ENCODE measurements at places on chromosomes 1 and 21.

GRCh38 chr1:218357211-218357892, 12.2 kb downstream of the TGFB2 start:
- no peak for DNase-seq

GRCh38 chr21:22191581-22191980, 1193.4 kb downstream of the NCAM2 start:
- DNase-seq, result no peak

- DNase-seq, result no peak
Observed at GRCh38 chr1:30572192-30572591, 151.2 kb downstream of the MATN1 start.

DNA sequence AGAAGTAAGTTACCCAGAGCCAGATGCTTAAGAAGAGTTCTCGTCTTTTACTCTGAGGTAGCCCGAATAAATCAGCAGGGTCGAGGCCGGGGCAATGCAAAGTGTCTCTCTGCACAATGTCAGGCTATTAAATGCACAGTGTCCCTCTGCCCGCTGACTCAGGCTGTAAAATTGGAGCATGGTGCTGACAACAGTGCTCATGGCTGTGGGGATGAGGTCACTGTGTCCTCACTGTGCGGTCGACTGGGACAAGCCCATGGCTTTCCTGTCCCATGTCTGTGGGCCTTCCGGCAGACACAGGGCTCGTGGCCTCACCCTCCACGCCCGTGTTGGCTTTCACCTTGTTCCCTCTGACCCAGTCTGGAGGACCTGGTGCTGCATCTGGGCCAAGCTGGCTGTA, 14.6 kb upstream of the SLC2A1 start:
- DNase-seq, result no peak

GRCh38 chr1:29732453-29732852, 496.1 kb downstream of the PTPRU start:
- no peak for DNase-seq

GRCh38 chr1:47186267-47187185, 3.3 kb downstream of the PDZK1IP1 start:
- no peak for DNase-seq

DNA sequence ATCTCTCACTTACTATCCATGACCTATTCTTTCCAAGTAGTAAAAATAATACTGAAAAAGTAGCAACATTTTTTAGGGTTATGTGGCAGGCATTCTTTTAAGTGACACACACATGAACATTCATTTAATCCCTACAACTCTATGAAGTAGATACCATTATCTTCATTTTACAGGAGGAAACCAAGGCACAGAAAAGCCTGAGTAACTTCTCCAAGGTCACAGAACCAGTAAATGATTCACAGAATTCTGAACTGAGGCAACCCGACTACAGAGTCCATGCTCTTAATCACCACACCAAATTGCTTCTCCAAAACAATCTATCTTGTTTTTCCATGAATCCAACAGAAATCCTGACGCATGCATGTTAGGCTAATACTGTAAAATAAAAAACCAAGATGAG, 17.5 kb downstream of the FUBP1 start:
- no peak for DNase-seq

- DNase-seq, result no peak
Observed at GRCh38 chr1:186629341-186629740, 50.9 kb downstream of the PTGS2 start.

DNA sequence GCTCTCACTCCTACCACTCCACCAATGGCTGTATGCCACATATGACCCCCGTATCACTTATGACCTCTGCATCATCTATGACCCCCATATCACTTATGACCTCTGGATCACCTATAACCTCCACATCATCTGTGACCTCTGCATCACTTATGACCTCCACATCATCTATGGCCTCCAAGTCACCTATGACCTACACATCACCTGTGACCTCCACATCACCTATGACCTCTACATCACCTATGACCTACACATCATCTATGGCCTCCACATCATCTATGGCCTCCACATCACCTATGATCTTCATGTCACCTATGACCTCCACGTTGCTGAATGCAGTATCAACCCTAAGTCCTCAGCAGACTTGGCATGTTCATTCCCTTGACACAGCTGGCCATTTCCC, 271.2 kb downstream of the MATN1 start:
- no peak for DNase-seq

GRCh38 chr1:200037904-200038303, 10.4 kb downstream of the NR5A2 start:
- DNase-seq, result no peak

GRCh38 chr1:119660253-119661083, 12.4 kb upstream of the ZNF697 start:
- DNase-seq, result no peak

DNA sequence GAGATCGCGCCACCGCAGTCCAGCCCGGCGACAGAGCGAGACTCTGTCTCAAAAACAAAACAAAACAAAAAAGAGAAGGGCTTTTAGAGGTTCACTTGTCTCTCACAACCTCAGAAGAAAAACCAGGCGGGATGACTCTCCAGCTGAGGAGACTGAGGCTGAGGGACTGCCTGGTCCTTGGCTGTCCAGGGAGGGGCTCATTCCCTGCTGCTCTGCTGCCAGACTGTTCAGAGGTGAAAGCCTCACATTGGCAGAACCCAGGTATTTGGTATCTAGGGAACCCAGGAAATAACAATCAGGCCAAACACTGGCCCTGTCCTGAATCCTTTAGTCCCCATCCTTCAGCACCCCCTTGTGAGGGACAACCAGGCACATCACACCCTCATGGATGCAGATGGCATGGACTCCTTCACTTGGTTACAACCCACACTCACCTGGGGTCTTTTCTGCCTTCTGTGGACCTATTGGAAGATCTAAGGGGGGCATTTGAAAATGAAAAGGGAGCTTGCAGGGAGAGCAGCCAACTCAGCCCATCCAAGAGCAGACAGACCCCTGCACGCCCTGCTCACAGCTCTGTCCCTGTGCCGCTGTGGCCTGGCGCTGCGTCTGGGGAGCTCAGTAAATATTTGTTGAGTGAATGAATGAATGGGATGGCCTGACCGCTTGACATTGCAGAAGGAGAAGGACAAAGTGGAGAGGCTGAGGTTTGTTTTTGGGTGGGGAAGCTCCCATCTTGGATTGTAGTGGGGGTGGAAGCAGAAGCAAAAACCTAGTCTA, 33.4 kb downstream of the CD247 start:
- DNase-seq, result no peak

- no peak for DNase-seq
Observed at GRCh38 chr1:27575840-27576331, 28.1 kb downstream of the AHDC1 start.

- peak; percentile 12 for DNase-seq
Observed at GRCh38 chr1:211352985-211353515, 26.4 kb downstream of the TRAF5 start.

DNA sequence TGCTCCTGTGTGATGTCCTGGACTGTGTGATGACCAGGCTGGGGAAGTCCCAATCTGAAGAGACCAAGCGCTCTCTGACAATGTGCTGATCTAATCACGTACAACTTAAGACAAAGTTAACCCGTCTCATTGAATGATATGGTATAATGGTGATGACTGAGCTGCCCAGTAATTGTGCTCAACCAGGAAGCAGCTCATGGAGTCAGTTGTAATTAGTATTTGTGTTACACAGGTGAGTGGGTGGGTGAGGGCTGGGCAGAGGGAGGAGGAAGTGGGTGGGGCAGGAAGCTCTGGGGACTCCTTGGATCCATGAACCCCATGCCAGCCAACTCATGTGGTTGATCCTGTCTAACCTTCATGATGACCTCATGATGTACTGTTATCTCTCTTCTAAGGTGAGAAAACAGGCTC, 8.7 kb upstream of the ECE1 start:
- DNase-seq, result no peak

DNA sequence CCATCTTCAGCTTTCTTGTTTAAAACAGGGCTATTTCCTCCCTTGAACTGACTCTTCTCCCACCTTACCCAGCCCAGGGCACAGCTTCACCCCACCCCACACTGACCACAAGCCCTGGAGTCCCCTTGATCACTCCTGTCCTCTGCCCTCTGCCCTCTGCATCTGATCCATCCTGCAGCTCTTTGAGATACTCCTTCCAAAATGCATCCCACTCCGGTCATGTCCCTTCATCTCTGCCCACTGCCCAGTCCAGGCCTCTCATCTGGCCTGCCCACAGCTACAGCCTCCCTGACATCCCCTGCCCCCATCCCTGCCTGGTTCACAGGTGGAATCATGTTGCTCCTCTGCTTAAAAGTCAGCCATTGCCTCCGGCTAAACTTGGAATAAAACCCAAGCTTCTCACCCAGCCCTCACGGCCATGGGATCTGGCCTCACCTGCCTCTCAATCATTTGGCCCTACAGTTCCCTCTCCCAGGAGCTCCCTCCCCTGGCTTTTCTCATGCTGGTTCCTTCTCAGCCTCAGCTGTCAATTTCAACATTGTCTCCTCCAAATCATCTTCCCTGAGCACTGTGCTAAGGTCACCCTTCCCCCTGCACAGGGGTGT, 202.0 kb downstream of the MATN1 start:
- DNase-seq, result no peak

GRCh38 chr1:171501305-171502024, 16.1 kb downstream of the PRRC2C start:
- no peak for DNase-seq

GRCh38 chr1:217026531-217026930, 303.3 kb upstream of the ESRRG start:
- DNase-seq, result no peak

DNA sequence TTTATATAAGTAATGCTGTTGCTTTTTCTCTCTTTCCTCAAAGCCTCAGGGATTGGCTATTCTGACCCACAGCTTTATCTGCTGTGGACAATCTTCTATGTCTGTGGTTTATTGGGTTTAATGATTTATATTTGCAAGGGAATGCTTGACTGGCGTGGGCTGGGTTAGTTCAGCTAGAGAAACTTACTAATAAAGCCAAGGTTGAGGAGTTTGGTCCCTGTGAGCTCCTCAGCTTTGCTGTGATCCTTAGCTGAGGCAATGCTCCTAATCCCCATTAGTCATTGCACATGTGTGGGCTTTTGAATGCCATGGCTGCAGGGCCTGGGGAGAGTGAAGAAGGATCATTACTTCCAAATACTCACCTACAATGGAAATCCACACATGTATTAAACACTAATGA, 179.3 kb downstream of the ZNF326 start:
- no peak for DNase-seq

DNA sequence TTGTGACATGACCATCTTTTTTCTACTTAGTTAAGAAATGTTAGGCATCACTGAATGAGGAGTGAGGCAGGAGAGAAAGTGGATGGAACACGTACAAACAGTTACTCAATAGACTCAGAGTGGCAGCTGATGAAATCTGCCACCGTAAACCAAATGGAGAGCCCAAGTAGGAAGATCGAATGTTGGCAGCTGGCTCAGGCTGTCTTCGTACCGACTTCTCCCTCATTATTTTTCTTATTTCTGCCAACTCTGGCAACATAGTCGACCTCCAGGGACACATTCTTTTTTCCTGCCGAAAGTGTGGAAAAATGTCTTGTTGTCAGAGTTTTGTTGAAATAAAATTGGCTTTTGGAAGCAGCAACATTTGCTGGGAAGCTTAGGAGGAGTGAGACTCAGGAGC, 143.3 kb downstream of the GREM2 start:
- no peak for DNase-seq

DNA sequence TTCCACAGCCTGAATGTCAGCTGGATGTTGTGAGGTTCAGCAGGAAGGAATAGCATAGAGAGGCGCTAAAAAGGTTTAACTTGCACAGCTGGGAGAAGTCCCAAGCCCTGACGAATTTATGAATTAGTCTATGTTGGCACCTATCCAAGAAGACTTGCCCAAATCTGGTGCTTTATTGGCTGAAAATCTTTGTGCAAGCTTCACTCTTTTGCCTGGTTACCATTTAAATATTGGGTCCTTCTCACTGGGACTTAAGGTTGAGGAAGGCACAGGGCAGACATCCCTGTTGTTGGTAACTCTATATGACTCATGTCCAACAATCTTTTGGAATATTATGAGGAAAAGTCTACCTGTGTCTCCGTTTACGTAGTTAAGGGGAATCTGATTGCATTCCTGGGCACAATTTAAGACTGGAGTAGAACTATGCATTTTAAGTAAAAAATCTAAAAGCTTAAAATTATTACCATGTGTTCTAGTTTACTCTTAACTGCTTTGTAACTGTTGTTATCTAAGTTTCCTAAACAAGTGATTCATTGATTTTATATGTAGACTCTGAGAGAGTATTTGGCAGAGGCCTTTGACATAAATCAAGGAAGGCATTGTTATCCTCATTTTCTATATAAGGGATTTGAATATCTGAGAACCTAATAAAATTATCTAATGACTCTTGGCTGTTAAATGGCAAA, 181.7 kb upstream of the DPYD start:
- DNase-seq, result no peak

DNA sequence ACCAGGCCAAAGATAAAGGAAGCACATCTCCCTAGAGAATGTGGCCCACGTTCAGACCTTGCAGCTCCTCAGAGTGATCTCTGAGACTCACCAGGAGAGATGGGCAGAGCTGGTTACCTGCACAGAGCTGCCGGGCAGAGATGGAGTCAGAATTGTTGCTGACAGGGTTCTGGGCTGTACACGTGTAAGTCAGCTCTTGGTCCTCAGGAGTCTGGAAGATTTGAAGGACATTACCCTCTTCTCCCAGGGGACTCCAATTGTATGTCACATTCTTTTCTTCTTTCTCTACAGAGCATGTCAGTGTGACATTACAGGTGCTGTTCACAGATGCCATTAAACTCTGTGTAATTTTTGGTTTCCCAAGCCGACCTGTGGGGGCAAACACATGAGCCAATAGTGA, 25.5 kb downstream of the CD84 start:
- no peak for DNase-seq

- DNase-seq, result no peak
Observed at GRCh38 chr1:113392541-113393128, 2.3 kb downstream of the MAGI3 start.

- DNase-seq, result no peak
Observed at GRCh38 chr1:101006553-101006952, 19.0 kb downstream of the DPH5 start.
